ENCODE measurements at places on chromosomes 7 and 10.
A peak's percentile ranks its signal among the peaks of the same experiment; 100 is the strongest.

- DNase-seq, result no peak
Observed at GRCh38 chr7:129146237-129146979, 1.9 kb downstream of the TSPAN33 start.

- no peak for DNase-seq
Observed at GRCh38 chr10:32687546-32687945, 241.6 kb downstream of the CCDC7 start.

- DNase-seq, result no peak
Observed at GRCh38 chr7:54898659-54899340, 120.0 kb upstream of the EGFR start.

- DNase-seq, result no peak
Observed at GRCh38 chr10:125218967-125219366, 58.6 kb upstream of the CTBP2 start.

GRCh38 chr10:132541601-132542011, 4.0 kb downstream of the INPP5A start:
- DNase-seq, result no peak

- DNase-seq, result no peak
Observed at GRCh38 chr10:63013755-63014154, 119.4 kb upstream of the NRBF2 start.

DNA sequence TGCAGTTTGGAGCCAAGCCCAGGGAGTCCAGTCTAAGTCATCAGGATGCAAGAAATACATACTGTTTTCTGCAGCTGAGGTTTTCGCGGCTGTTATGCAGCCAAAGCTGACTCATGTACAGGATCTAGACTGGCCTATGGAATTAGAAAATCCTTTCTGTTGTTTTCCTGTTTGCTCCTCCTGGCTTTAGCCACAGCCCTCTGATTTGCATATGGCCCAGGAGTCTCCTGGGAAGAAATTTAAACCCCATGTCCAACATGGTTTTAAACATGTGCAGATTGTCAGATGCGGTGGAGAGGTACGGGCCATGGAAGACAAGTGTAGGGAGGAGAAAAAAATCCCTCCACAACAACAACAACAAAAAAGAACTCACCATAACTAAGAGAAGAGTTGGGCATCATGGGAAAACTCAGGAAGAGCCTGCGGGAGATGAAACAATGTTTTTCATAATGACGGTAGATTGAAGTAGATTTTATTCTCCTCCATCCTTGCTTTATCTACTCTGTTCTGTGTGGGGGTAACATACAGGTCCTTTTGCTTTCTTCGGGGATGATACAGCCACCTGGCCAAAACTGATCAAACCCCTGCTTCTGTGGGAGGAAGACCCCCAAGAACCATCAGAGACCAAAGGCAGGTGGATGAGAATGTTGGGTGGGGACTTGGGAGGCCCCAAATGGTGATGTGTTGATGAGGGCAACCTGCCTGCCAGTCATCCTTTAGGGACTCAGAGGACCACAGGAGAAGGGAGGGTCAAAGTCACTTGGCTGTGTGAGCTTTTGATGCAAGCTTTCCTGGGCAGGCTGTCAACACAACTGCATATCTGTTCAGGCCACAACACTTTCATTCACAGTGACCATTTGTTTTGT, 29.8 kb upstream of the GNA12 start:
- DNase-seq, result no peak

GRCh38 chr7:112420236-112420861, 29.9 kb upstream of the IFRD1 start:
- DNase-seq, result no peak

- no peak for DNase-seq
Observed at GRCh38 chr7:77791336-77791735, 6.9 kb downstream of the TMEM60 start.

GRCh38 chr7:55439627-55440026, 74.5 kb downstream of the LANCL2 start:
- no peak for DNase-seq

GRCh38 chr10:88651101-88651551, 13.1 kb upstream of the LIPF start:
- DNase-seq, result no peak

- DNase-seq, result no peak
Observed at GRCh38 chr7:39898867-39899266, 51.2 kb upstream of the CDK13 start.

GRCh38 chr10:78543749-78544362, 510.2 kb downstream of the RPS24 start:
- DNase-seq, result no peak

GRCh38 chr7:93194386-93194785, 31.9 kb downstream of the HEPACAM2 start:
- DNase-seq, result no peak

- no peak for DNase-seq
Observed at GRCh38 chr7:88576720-88577119, 182.8 kb upstream of the ZNF804B start.

GRCh38 chr10:124957404-124957947, 15.6 kb downstream of the ZRANB1 start:
- no peak for DNase-seq

- no peak for DNase-seq
Observed at GRCh38 chr7:22153432-22154142, 203.4 kb downstream of the RAPGEF5 start.

- no peak for DNase-seq
Observed at GRCh38 chr7:157228864-157229422, 90.2 kb downstream of the UBE3C start.

- DNase-seq, result no peak
Observed at GRCh38 chr10:22265839-22266537, 48.2 kb upstream of the EBLN1 start.

DNA sequence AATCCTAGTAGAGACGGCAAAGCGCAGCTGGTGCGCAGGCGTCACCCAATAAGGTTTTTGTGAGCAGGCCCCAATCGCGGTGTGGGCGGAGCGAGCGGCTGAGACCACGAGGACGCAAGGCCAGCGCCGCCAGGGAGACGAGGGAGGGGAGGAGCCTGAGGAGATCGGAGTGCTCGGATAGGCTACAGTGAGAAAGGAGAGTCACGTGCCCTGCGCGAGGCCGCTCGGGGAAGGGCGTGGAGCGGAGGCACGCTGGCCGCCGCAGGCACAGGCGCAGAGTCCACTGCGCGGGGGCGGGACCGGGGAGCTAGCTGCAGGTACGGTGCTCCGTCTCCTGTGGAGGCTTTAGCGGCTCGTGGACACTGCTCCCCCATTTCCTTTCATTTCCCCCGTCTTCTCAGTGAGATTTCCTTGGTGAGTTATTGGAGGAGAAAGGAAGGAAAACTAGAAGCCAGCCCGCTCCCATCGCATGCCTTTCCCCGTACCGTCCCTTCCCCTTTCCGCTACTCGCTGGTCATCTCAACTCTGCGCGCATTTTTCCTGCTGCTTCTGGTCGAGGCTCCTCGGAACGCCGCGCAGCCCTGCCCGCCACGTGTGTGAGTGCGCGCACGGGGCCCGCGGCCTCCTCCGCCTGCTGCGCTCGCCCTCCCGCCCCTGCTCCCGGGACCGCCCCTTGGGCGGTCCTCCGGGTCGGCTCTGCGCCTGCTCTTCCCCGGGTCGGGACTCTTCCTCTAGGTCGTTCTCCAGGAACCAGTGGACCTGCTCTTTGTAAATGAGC, at the start of gene THNSL1:
TSS of gene THNSL1 (plus strand) at position 237 of the 778 bp plus-strand sequence. CDS start 6,612 bp downstream, outside the sequence.
- DNase-seq, result peak; percentile 95

- no peak for DNase-seq
Observed at GRCh38 chr7:135362871-135363270, 129.2 kb downstream of the STRA8 start.

GRCh38 chr10:69538461-69538860, 34.8 kb downstream of the NEUROG3 start:
- DNase-seq, result no peak

GRCh38 chr10:131031346-131031745, 280.2 kb downstream of the TCERG1L start:
- no peak for DNase-seq

GRCh38 chr10:27832826-27833225, 87.2 kb upstream of the MKX start:
- DNase-seq, result no peak

DNA sequence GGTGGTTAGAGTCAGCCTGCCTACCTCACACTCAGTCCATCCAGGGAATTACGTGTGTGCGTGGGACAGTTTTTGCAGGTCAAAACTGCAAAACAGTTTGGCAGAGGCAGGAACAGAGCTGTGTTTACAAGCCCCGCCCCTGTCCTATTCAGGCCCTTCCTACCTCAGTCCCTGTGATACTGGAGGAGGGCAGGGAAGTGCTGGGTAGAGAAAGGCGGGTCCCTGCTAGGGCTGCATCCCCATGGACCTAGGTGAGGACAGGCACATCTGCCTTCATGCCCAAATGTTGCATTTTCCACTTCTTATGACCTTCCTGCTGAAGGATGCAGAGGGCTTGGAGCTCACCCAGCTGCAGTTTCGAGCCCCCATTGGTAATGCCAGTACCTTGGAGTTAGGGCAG, 25.1 kb downstream of the SBDS start:
- no peak for DNase-seq

- DNase-seq, result no peak
Observed at GRCh38 chr7:39252916-39253315, 275.2 kb downstream of the POU6F2 start.

- no peak for DNase-seq
Observed at GRCh38 chr10:61100887-61101286, 156.9 kb upstream of the RHOBTB1 start.

DNA sequence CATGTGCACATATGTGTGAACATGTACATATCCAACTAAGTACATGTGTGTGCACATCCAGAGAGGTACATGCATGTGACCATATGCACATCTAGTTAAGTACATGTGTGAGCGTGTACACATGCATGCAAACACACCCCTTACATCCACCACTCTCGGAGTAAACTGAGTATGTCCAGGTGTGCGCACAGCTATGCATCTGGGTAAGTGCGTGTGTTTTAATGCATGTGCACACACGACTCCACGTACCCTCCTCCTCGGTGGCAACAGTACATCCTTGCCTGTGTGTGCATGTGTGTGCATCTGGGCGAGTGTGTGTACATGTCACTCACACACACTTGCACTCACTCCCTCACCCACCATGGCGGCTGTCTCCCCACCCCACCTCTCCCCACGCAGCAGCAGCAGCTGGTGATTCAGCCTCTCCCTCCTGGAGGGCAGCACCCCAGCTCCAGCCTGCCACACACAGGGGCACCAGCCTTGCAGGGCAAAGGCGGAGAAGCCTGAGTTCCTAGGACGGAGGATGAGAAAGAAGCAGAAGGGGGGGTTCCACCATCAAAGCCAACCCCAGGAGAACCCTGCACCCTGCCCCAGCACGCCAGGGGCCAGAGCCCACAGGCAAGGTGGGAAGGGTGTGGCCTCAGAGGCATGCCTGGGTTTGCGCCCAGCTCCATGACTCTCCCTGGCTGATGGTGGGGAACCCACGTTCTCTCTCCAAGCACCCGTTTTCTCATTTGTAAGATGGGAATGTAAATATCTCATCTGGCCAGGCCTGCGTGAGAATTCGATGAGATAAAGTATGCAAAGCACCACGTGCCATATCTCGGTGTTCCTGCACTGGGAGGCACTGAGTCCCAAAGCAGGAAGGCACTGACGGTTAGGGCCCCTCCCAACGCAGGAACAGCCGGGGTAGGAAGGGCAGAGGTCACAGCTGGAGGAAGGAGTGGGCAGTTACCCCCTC, 27.7 kb upstream of the DNAAF5 start:
- DNase-seq, result no peak

- DNase-seq, result no peak
Observed at GRCh38 chr7:120867932-120868331, 10.0 kb upstream of the TSPAN12 start.

DNA sequence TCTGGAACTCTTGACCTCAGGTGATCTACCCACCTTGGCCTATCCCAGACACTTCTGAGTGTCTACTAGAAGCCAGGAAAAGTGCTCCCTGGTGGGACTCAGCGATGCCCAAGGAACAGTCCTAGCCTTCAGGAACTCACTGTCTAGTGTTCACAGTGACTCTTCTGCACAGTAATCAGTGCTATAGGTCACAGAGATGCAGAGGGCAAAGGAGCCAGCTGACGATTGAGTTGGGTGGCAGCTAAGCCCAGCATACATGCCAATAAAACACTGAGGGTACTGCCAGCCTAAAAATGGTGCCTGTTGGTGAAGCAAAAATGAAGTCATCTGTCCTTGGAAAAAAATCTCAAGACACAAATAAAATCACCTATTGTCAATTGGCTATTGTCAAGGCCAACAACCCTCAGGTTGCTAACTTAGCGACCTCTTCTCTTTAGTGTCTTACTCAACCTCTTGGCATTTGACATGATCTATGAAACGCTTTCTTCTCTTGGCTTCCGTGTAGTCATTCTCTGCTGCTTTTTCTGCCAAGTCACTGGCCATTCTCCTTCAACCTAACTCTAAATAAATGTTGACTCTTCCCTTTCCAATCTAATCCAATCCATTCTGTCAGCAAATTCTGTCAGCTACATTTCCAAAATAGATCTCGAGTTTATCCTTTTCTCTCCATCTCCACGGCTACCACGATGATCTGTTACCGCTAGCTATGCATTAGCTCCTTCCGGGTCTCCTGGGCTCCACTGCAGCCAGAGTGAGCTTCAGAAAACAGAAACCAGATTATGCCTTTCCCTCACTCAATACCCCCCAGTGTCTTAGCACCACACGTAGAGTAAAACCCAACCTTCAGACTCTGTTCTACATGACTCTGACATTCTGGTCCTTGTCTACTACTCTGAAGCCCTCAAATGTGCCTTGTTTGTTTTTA, 99.2 kb downstream of the ATXN7L1 start:
- DNase-seq, result no peak

DNA sequence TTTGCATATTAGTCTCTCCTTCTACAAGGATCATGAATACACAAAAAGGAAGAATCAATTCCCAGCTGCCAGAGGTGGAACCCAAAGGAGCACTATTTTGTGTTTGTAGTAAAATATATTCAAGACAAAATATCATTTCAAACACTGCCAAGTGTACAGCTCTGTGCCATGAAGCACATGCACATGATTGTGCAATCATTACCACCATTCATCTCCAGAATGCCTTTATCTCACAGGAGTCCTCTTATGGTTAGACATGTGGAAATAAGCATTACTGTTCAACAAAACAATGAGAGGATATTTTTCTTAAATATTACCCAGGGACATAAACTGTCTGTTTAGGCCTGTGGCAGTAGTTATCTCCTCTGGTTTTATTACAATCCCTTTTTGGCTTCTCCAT, 151.4 kb upstream of the PPP1R3A start:
- no peak for DNase-seq

DNA sequence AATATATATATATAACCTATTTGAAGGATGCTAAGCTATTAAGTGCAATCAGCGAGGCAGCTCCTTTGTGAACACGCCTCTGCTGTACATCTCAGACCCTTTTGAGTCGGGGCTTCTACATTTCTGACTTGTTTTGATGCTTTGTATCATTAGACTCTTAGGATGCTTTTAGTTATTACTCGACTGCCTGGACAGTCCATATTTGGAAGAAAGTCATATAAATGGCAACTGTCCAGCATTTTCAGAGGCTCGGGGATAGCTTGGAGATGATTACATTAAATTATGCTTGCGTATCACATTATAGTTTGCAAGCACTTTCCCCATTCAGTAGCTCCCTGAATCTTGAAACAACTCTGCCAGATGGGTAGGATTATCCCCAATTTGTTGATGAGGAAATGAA, 257.9 kb downstream of the PTEN start:
- no peak for DNase-seq

- no peak for DNase-seq
Observed at GRCh38 chr10:29946953-29947700, 112.3 kb downstream of the JCAD start.

Measured in stimulated activated CD8-positive, alpha-beta memory T cell treated with anti-CD3 and anti-CD28 coated beads, Interleukin-12 subunit alpha, Interleukin-12 subunit beta, amount 100 ng/mL, for 4 hours (primary cell).